ENCODE measurements at places on chromosomes 7 and 10.
A peak's percentile ranks its signal among the peaks of the same experiment; 100 is the strongest.

DNA sequence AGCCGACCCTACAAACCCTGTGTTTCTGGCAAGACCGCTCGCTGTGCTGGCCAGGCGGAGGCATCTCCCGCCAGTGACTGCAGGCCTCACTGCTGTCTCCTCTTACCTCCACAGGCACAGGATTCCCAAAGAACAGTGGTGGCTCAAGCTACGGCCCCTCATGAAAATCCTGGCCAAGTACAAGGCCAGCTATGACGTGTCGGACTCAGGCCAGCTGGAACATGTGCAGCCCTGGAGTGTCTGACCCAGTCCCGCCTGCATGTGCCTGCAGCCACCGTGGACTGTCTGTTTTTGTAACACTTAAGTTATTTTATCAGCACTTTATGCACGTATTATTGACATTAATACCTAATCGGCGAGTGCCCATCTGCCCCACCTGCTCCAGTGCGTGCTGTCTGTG lies 36.2 kb downstream of the PITRM1 start:
- peak; percentile 21 for DNase-seq

DNA sequence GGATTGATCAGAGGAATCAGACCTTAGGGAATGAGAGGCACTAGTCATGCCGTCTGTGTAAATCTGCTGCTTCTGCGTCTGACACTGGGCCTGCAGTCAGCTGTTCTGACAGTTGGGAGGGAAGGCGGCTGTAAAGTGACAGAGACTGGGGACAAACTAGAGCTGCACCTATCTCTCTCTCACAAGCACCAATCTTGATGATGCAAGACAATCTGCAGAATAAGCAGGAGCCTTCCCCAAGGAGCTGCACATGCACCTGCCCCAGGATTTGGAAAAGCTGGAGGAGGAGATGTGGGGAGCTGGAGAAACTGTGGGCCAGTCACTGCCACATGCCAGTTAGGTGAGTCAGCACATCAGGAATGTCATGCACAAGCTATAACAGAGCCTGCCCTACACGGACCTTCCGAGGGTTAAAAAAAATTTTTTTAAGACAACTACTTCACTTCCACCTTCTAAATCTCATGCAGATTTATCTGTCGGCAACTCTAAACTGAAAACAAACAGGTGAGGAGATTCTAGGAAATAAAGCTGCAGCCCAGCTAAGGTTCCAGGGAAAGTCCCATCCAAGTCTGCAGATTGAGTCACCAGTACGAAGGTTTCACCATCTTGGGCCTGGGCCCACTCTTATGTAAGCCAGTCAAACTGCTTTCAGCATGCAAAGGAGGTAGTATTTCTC lies 39.2 kb downstream of the ENO4 start:
- DNase-seq: no peak

GRCh38 chr7:26368542-26368941 lies 76.9 kb downstream of the SNX10 start:
- DNase-seq: no peak

- no peak for DNase-seq
Observed at GRCh38 chr10:67975871-67976270, 91.4 kb downstream of the SIRT1 start.

GRCh38 chr10:79379512-79380124 lies 32.3 kb downstream of the PPIF start:
- DNase-seq: peak; percentile 47

DNA sequence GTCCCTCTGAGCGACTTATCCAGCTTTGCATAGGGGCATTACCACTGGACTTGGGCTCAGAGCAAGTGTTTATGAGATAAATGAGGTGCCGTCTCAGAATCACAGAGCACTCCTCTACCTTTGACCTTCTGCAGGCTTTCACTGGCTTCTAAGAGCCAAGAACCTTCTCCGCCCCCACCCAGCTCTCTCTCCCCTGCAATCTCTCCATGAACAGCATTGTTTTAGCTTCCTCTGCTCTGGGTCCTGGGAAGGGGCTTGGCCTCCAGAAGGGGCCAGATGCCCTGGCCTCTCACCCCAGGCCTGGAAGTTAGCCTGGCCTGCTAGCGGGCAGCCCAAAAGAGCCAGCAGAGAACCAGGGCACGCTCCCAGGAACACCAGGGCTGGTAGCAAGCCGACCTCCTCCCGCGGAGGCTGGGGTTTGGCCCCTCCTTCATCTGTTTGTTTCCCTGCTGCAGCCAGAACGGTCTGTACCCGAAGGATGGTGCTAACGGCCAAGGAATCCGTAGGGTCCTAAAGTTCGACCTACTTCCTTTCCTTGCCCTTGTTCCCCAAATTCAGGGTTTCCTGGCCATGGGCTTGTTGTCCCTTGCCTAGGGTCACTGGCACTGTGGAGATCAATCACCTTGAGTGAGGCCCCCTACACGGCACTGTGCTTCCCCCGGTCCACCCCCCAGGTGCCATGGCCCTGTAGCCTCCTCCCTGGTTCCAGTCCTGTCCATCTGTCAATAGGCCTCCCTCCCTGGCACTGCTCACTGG lies 18.7 kb upstream of the DDIT4 start:
- DNase-seq: peak; percentile 90

- DNase-seq: no peak
Observed at GRCh38 chr10:74871595-74872382, 45.4 kb downstream of the KAT6B start.

- no peak for DNase-seq
Observed at GRCh38 chr7:121557034-121557892, 161.2 kb upstream of the FAM3C start.

DNA sequence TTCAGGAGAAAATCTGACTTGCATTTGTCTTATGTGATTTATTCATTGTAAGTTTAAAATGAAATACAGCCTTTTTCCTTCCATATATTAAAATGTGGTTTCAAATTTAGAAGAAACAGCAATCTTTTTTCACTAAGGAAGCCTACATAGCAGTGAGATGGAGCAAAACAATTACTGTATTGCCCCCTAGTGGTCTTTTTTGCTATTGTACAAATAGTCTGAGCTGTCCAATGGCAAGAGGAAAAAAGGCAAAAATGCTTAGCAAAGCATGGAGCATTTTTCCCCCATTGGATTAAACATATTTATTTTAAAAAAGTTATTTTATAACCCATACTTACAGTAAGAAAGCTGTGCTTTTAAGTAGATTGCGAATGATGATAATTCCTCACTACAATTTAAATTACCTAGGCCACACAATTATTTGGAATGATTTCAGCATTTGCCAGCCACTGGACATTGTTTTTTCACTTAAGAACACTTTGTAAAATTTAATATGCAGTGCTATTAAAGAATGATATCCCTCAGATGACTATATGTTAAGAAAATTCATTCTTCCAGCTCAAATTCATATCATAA lies 119.5 kb downstream of the CPED1 start:
- no peak for DNase-seq

GRCh38 chr7:35258125-35258867 lies 4.4 kb upstream of the TBX20 start:
- no peak for DNase-seq

DNA sequence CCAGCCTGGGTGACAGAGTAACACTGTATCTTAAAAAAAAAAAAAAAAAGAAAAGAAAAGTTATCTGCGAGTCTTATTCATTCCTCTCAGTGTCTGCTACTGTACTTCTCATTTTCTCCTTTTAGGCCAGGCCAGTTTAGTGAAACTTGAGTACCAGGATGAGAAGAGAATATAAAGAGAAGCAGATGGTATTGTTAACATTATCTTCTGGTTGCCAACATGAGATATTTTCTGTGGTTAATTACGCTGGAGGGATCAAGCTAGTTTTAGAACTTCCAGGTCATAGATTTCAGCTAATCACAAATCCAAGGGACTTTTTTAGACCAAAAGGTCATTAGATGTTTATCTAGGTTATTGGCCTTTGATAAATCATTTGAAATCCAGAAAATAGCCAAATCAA lies 252.6 kb upstream of the SMIM30 start:
- DNase-seq: no peak

GRCh38 chr10:96608805-96609204 lies 22.0 kb upstream of the TM9SF3 start:
- no peak for DNase-seq
